ENCODE measurements at places on chromosomes 7 and 10.

DNA sequence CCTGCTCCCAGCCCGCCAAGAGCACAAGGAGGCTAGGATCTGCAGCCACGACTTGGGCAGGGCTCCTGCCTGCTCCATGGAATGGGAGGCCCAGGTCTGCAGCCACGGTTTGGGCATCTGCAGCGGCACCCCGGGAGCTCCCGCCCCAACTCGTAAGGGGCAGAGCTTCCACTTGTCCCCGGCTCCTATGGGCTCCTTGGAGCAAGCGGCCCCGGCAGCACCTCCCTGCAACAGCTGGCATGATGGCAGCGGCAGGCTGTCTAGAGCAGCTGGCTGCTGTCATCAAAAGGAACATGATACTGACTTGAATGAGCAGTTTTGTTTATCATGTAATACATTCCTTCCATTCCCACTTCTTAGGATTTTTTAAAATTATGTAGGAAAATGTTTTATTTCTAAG, 684.0 kb upstream of the FOXK1 start:
- H3K27me3 ChIP-seq: no peaks in the 10 kb centered on the region
- no peaks in the 10 kb centered on the region for H3K4me1 ChIP-seq
- H3K27ac ChIP-seq: no peak overlapping the region
- H3K36me3 ChIP-seq: no peaks in the 10 kb centered on the region
- DNase-seq: peak; percentile 38

DNA sequence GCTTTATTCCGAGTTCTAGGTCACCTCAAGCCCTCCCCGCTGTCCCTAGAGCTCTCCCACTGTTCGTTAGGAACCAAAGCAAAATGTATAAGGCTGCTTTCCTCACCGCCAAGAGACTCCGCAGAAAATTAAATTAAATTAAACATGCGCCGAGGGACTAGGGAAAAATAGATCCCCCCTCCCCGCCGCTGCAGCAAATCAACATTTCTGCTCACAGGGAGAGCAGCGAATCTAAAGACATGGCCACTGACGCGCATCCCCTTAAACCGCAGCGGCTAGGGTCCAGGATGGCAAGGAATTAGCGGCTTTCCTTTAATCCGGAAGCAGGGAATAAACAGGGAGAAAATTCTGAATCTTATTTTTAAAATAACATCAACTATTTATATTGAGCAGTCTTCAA, 7.6 kb downstream of the SP8 start:
- peaks cover 16% of the 10 kb centered on the region for H3K4me1 ChIP-seq
- H3K4me3 ChIP-seq: no peak overlapping the region
- H3K27me3 ChIP-seq: peaks cover 95% of the 10 kb centered on the region
- DNase-seq: no peak
- H3K27ac ChIP-seq: no peak overlapping the region

DNA sequence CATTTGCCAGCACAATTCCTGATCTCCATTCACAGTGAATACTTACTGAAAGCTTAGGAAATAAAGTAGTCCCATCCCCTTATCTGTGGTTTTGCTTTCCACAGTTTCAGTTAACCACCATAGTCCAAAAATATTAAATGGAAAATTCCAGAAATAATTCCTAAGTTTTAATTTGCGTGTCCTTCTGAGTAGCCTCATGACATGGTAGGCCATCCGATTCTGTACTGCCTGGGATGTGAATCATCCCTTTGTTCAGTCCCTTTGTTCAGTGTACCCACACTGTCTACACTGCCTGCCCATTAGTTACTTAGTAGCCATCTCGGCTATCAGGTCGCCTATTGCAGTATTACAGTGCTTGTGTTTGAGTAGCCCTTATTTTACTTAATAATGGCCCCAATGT, 14.2 kb downstream of the RAB11FIP2 start:
- no peak overlapping the region for H3K4me3 ChIP-seq
- H3K27me3 ChIP-seq: no peaks in the 10 kb centered on the region
- no peak overlapping the region for H3K27ac ChIP-seq
- no peak for DNase-seq

GRCh38 chr7:27453702-27454405, 208.8 kb downstream of the HIBADH start:
- no peaks in the 10 kb centered on the region for H3K27me3 ChIP-seq
- no peak for DNase-seq
- H3K4me1 ChIP-seq: no peaks in the 10 kb centered on the region
- H3K4me3 ChIP-seq: no peak overlapping the region
- H3K36me3 ChIP-seq: no peaks in the 10 kb centered on the region

DNA sequence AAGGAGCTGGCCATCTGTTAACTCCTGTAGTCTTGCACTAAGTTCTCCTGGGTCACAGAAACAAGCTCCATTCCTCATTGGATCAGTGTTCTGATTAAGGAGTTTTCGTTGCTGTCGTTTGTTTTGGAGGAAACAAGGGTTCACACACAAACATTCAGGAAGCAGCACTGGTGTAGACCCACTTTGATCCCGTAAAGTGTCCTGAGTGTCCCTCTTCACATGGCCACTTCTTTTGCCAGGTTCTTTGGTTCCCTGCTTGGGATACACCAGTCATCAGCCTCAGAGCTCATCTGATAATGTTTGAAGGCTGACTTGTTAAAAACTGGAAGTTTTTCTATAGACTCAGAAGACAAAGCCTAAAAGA, 10.9 kb downstream of the PDK4 start:
- no peak for DNase-seq
- peaks cover 48% of the 10 kb centered on the region for H3K4me1 ChIP-seq
- H3K27ac ChIP-seq: peak overlapping the region; percentile 2

GRCh38 chr7:34837316-34837715, 179.3 kb downstream of the NPSR1 start:
- H3K36me3 ChIP-seq: no peaks in the 10 kb centered on the region
- no peak overlapping the region for H3K4me3 ChIP-seq
- no peak for DNase-seq
- H3K27me3 ChIP-seq: no peaks in the 10 kb centered on the region
- no peak overlapping the region for H3K27ac ChIP-seq

DNA sequence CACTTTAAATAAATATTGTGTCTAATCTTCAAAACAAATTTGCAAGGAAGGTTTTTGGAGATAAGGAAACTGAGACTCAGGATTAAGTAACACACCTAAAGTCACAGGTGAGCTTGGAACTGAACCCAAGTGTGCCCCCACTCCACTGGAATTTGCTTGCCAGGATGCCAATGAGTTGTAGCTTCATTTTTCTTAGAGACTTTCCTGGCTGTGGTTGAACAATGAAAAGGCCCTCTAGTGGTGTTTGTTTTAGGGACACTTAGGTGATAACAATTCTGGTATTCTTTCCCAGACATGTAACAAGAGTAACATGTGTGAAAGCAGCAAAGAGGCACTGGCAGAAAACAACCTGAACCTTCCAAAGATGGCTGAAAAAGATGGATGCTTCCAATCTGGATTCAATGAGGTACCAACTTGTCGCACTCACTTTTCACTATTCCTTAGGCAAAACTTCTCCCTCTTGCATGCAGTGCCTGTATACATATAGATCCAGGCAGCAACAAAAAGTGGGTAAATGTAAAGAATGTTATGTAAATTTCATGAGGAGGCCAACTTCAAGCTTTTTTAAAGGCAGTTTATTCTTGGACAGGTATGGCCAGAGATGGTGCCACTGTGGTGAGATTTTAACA, 1.5 kb downstream of the IL6 start:
- no peaks in the 10 kb centered on the region for H3K27me3 ChIP-seq
- DNase-seq: no peak
- H3K4me3 ChIP-seq: no peak overlapping the region
- H3K27ac ChIP-seq: no peak overlapping the region
- peaks cover 2% of the 10 kb centered on the region for H3K4me1 ChIP-seq
- no peaks in the 10 kb centered on the region for H3K36me3 ChIP-seq

DNA sequence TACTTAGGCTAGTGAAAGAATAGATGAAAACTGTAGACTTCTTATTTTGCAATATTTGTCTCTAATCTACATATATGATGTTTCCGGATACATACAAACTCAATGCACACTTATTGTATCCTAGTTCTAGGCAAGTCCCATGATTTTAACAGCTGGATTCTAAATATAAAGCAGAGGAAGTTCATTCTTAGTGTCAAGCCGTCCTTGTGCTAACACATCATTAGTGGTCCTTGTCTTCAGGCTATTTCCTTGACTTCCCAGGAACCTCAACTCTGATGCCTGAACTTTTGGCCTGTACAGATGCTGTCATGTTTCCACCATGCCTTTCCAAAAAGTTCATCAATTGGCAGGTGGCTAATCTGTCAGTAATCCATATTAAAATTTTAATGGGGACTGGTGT, 301.9 kb upstream of the DGKB start:
- H3K27me3 ChIP-seq: no peaks in the 10 kb centered on the region
- no peak overlapping the region for H3K27ac ChIP-seq
- no peak for DNase-seq
- H3K4me3 ChIP-seq: no peak overlapping the region

DNA sequence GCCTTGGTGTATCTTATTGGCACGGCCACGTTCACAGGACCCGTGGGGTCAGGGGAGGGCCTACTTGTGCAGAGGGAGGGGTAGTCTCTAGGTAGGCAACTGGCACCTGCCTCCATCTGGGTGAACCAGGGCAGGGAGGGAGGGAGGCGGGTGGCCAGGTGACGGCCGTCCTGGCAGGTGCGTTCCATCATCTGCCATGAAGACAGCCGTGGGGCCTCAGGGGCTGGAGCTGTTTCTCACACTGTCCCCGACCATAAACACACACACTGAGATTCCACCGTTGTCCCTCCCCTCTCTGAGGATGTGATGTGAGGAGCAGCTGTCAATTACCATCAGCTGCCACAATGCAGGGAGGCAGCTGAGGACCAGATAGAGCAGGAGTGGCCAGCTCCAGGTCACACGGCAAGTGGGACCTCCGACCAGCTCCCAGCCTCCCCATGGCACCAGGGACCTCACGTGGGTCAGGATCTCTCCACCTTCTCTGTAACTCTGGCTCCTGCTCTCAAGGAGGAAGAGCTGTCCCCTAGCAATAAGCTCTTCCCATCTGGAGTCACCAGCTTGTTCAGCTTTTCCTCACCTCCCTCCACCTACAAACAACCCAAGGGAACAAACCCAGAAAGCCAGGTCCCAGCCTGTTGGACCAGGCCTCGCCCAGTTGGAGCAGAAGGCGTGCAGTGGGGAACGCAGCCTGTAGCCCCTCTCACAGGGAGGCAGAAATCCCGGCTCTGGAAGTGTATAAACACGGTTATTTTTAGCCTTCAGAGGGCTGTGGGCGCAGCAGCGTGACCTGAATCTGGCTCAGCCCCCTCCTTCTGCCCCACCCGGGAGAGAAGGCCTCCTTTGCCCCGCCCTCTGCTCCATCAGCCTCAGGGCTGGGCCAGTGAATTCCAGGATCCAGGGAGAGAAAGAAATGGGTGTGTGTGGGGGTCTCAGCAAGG, 33.1 kb downstream of the ZMIZ1 start:
- peak; percentile 91 for DNase-seq
- H3K36me3 ChIP-seq: no peaks in the 10 kb centered on the region
- no peaks in the 10 kb centered on the region for H3K27me3 ChIP-seq
- no peak overlapping the region for H3K4me3 ChIP-seq

DNA sequence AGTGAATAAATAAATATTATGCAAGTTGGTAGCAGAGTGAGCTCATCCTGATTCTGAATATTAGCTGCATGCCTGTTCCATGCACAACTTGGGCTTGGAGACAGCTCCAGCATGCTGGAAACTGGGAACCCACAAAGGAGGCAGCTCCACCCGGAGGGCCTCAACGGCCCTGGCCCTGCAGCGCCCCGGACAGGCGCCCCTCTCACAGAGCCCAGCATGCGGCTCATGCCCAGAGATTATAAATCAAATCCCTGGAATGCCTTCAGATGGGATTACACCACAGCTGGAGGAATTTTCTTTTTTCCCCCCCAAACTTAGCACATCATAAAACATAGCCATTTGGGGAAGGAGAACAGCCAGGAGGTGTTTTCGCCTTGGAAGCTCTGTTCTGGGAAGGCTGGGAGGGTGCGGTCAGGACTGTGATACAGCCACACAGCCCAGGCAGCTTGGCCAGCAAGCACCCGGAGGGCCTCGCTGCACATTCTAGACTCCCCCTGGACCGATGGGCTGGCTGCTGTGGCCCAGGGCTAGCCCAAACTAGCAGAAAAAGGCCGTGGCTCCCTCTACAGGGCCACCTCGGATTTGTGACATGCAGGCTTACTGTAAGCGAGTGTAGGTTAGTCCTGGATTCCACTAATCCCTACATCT, 102.4 kb downstream of the PTPN20 start:
- H3K36me3 ChIP-seq: no peaks in the 10 kb centered on the region
- no peak overlapping the region for H3K27ac ChIP-seq
- H3K27me3 ChIP-seq: no peaks in the 10 kb centered on the region
- H3K4me1 ChIP-seq: peaks cover 4% of the 10 kb centered on the region
- H3K4me3 ChIP-seq: no peak overlapping the region

GRCh38 chr10:34473174-34474008, 341.7 kb downstream of the PARD3 start:
- H3K4me3 ChIP-seq: no peak overlapping the region
- no peaks in the 10 kb centered on the region for H3K4me1 ChIP-seq
- H3K36me3 ChIP-seq: no peaks in the 10 kb centered on the region
- no peak for DNase-seq

DNA sequence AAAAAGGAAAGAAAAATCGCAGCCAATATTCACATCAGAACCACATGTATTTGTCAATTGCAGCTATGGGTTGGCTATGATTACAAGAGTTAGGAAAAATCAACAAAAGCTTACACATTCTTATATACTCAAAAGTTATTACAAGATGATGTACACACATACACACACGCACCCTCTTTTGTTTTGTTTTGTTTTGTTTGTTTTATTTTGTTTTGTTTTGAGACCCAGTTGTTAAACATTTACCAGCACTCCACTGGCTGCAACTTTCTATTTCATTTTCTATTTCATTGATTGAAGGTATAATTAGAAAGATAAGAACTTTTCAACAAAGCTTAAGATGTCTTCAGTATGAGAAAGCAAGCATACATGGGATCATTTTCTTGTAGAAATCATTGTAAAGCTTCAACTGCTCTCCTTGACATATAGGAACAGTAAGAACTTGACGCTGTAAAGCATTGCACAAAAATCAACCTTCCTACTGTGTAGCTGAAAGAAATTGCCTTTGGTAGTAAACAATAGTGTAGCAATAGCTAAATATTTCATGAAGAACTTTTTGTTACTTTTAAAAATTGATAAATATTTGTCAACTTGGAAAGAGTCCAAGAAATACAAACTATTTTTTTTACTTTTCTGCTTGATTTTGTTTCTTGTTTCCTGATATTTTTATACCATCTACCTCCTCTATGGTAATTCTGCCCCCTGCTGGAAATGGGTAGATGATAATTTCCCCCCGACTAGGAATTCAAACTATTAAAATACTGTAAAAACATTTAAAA, 205.9 kb downstream of the MBL2 start:
- DNase-seq: no peak
- H3K4me1 ChIP-seq: no peaks in the 10 kb centered on the region
- H3K27ac ChIP-seq: no peak overlapping the region
- no peak overlapping the region for H3K4me3 ChIP-seq

DNA sequence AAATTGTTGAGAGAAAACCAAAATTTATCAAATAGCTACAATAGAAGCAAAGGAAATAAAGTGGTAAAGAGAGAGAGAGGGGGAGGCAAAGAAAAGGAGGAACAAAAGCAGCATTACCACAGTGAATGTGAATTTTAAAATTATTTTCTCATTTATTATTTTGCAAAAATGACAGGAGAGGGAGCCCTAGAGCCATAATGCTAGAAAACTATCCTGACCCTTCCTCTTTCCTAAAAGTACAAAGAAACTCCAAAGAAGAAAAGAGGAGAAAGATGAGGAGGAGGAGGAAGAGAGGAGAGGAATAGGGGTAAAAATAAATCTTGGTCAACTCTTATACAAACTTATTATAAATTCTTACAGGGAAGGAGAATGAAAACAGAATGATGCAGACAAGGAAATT, 921.5 kb downstream of the NRG3 start:
- H3K27ac ChIP-seq: no peak overlapping the region
- H3K4me3 ChIP-seq: no peak overlapping the region
- no peaks in the 10 kb centered on the region for H3K4me1 ChIP-seq
- no peaks in the 10 kb centered on the region for H3K36me3 ChIP-seq
- H3K27me3 ChIP-seq: no peaks in the 10 kb centered on the region

All from tibial artery (tissue), 4 donors.